ENCODE measurements at places on chromosomes 6 and 20.

DNA sequence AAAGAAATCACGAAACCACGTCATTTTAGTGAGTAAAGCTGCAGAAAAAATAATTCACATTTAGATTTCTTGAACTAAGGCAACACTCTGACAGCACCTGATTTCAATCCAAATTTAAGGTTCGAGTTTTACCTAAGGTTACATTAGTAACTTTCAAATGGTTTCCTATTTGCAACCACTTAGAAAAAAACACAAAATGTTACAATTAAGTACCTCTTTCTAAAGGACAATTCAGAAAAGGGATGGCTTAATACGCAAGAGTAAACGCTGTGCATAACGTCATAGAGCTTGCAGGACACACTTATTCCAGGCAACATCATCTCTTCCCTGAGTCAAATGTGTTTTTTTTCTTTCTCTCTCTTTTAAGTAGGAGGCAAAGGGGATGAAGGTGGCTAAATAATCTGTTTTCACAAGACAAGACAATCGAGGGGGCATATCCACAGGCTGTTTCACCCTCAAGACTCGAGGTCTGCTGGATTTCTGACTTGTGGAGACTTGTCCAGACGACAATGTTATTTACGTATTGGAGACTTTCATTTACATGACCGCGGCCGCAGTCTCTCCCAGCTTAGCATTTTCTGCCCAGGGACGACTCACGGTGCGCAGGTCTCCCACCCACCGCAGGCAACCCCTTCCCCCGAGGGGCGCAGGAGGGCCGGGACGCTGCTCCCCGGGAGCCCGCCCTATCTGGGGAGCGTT lies 86.0 kb downstream of the SESN1 start:
- no peak for DNase-seq

- no peak for DNase-seq
Measured at GRCh38 chr6:26260110-26260637, 104.8 kb upstream of the BTN3A2 start.

DNA sequence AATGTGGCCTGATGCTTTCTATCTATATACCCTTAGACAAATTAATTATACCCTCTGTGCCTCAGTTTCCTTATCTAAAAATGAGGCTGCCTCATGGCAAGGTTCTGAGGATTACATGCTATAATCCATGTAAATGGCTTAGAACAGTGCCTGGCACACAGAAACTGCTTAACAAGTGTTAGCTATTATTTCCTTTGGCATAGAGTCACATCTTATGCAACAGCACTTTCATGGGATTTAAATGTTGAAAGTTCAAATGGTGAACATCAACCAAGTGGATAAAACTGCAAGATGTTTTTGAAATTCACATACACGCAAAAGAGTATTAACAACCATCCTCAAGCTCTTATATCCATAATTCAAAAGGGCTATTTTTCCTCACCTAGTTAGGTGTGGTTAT lies 202.8 kb upstream of the JAG1 start:
- no peak for DNase-seq

- no peak for DNase-seq
Measured at GRCh38 chr6:105892577-105893262, 193.4 kb upstream of the PRDM1 start.

GRCh38 chr20:10719740-10720385 lies 46.1 kb upstream of the JAG1 start:
- DNase-seq: no peak

- no peak for DNase-seq
Measured at GRCh38 chr20:3714092-3714491, 1.7 kb upstream of the SIGLEC1 start.

DNA sequence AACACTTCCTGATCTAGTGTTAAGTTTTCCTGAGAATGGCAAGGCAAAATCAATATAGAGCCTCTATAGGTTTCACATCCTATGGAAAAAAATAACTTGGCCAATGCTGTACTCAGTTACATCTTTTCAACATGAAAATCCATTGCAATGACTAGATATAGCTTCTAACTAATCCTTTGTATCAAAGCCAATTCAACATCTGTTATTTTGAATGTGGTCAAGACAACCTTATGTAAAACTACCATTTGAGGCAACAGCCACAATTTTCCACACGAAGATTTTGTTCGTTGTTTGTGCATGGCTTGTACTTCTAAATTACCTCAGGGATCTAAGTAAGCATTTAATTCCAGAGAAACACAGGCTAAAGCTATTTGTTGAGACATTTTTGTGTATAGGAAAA lies 637.8 kb upstream of the EYS start:
- DNase-seq: no peak

DNA sequence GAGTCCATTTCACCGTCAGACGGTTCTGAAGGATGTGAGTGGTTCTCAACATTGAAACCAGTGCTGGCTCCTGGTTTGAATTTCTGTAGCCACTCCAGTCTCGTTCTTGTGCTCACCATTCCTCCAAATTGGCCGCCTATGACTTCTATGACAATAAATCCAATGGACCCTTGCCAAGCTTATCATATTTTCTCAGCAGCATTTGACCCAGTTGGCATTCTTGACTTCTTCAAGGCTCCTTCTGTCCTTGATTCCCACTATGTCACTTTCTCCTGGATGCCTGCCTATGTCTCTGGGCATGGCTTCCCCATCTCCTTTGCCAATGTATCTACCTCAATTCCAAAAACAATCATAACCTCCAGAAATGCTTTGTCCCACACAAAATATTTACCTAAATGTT lies 756.0 kb upstream of the NRSN1 start:
- DNase-seq: no peak

DNA sequence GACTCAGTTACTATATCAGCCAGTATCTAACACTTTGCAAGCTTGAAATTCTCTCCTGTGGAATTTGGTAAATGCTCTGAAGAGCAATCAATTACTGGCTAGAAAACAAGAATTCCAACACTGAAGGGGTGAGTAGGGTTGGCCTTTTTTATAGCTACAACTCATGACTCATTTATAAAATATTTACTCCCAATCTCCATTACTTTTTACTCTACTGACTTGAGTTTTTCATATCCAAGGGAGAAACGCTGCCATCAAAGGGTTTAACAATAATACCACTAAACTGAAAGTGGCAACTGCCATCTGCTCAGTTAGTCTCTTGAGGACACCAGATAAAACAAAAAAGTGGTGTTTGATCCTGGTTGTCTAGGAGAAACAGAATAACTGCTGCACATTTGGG lies 203.1 kb downstream of the UBE3D start:
- DNase-seq: no peak

GRCh38 chr6:121794630-121795029 lies 359.2 kb downstream of the GJA1 start:
- DNase-seq: no peak

- DNase-seq: no peak
Measured at GRCh38 chr6:107652526-107653182, 162.7 kb downstream of the SOBP start.

DNA sequence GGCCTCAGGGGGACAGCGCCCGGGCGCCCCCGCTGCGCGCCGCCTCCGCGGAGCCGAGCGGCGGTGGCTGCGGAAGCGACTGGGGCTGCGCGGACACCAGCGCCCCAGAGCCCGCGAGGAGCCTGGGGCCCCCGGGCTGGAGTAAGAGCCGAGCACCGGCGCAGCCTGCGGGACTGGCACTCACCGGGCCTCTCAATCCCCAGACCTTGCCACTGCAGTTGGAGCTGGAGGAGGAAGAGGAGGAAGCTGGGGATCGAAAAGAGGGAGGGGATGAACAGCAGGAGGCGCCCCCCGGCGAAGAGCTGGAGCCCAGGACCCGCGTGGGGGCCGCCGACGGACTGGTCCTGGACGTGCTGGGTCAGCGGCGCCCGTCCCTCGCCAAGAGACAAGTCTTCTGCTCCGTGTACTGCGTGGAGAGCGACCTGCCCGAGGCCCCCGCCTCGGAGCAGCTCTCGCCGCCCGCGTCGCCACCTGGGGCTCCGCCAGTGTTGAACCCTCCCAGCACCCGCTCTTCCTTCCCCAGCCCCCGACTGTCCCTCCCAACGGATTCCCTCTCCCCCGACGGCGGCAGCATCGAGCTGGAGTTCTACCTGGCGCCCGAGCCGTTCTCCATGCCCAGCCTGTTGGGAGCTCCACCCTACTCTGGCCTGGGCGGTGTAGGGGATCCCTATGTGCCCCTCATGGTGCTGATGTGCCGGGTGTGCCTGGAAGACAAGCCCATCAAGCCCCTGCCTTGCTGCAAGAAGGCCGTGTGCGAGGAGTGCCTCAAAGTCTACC lies 590 bp downstream of the RNF217 start:
- no peak for DNase-seq

GRCh38 chr6:24357336-24358218 lies at the start of gene DCDC2:
Gene DCDC2, minus strand, starts transcription at chr6:24358059. Its CDS starts 309 bp downstream, at chr6:24357750.
- no peak for DNase-seq

GRCh38 chr6:134182528-134182927 lies 130.1 kb upstream of the SLC2A12 start:
- DNase-seq: no peak

- DNase-seq: no peak
Measured at GRCh38 chr6:7108964-7109836, 1.4 kb downstream of the RREB1 start.

DNA sequence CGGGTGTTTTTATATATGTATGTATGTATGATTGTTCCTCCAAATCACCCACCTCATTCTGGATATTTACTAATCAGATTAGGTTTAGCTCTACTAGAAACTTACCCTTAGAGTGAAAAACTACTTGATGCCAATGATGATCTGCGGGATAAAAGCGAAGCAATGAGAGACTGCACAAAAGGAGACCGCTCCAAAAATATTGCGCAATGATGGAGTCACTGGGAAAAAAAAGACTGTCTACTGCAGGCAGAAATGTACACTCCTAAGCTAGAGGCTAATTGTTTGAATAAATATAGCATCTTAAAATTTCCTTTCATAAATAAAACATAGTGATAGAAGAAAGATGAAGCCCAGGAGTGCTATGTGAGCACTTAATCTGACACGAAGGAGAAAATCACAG lies 7.3 kb downstream of the RAB32 start:
- no peak for DNase-seq

DNA sequence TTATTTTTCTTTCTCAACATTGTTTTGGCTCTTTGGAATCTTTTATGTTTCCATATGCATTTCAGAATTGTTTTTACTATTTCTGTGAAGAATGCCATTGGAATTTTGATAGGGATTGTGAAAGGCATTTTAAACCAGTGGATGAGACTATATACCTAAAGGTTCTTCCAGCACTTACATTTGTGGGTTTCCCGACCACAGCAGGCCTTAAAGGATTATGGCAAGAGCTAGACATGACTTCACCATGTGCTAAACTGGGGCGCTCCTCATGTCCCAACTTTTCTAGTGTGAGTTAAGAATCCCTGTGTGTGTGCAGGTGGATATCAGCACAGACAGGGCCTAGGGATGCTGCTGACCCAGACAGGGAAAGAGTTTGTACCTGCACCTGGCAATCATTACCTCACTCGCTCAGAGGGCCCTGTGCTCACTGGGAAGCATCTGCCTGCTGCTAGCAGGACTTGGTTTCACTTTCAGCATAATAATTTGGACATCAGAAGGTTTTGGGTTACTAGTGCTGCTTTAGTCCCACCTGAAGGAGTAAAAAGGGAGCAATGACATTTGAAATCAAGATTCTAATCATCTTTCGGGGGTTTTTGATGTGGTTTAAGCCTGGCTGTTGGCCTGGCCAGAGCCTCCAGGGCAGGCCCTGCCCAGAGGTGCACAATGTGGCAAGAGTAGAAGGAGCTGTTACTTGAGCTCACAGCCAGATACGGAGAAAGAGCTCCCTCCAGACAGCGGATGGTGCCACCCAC lies 137.1 kb downstream of the CDC5L start:
- DNase-seq: no peak

DNA sequence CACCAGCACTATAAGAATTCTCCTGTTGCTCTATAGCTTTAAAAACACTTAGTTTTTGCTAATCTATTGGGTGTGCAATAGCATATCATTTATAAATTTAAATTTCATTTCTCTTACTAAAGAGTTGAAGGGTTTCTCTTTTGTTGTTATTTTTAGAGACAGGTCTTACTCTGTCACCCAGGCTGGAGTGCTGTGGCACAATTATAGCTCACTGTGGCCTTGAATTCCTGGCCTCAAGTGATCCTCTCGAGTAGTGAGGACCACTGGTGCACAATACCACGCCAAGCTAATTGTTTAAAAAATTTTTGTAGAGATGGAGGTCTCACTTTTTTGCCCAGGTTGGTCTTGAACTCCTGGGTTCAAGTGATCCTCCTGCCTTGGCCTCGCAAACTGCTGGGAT lies 6.2 kb upstream of the WRNIP1 start:
- DNase-seq: no peak

DNA sequence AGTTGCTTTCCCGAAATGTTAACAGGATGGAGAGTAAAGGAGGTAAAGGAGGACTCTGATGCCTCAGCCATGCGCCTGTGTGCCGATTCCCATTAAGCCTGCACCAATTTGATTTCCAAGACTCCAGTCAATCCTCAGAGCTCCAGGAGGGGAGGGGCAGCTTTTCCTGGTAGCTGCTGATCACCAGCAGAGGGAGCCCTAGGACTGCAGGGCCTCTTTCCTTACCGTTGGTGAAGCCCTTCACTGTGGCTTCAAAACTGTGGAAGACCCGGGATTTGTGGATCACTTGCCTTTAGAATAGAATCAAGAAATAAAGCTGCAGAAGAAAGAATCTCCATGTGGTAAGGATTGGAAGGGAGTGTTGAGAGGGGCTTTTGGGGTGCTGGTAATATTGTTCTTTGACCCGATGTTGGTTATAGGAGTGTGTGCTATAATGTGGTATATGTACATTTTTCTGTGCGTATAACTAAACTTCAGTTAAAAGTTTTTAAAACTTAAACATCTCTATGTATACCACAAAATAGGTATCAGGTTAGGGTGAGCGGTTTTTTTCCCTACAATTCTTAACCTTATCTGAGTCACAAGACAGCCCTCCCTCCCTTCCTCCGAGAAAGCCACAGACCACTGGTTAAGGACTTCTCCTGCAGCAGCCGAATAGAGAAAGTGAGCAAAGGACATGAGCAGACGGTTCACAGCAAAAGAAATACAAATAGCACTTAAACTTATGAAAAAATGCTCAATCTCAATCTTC lies 6.9 kb upstream of the OSER1 start:
- DNase-seq: peak; percentile 59

- DNase-seq: no peak
Measured at GRCh38 chr20:38551056-38551626, 29.9 kb upstream of the ADIG start.

GRCh38 chr6:89410788-89411144 lies 1.3 kb downstream of the RRAGD start:
- DNase-seq: no peak
